Germinal center (tissue), 1 donor: ENCODE measurements at places on chromosomes 2 and 18.

DNA sequence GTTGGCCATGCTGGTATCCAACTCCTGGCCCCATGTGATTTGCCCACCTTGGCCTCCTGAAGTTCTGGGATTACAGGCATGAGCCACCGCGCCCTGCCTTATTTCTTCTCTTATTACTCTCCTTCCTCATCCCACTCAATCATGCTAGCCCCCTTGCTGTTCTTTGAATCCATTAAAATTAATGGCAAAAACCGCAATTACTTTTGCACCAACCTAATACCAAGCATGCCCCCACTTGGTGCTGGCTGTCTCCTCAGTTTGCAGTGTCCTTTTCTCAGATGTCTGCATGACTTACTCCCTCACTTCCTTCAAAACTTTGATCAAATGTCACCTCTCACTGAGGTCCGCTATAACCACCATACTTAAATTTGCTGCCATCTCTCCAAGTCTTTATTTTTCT is 34.6 kb downstream of the DYTN start:
- DNase-seq: no peak

DNA sequence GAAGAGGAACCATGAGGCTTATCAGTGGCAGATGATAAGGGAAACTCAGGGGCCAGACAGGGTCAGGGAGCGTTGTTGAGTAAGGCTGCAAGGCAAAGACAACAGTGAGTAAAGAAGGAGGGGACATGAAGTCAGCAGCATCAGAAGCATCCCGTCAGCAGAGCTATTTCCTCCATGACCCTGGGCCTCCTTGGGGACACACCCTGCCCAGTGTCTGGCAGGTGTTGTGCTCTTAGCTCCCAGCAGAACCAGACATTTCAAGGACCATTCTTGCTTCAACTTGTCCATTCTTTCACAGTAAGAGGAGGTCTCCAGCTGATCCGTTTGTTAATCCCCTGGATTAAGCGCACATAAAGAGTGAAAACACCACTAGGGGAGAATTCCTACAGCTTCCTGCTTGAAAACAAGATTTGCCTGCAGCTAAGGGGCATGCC is 88.7 kb upstream of the MEIS1 start:
- no peak for DNase-seq

DNA sequence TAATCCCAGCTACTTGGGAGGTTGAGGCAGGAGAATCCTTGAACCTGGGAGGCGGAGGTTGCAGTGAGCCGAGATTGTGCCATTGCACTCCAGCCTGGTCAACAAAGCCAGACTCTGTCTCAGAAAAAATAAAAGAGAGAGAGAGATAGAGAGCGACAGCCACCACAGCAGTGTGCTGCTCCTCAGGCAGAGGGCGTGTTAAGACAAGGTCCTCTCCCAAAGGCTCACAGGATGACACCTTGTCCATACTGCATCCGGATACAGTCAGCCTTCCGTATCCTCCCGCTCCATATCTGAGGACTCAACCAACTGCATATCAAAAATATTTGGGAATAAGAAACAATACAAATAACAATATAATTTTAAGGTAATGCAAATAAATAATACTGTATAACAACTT is 20.1 kb downstream of the ARL4C start:
- DNase-seq: no peak

GRCh38 chr2:57981083-57981768 is 65.4 kb upstream of the VRK2 start:
- no peak for DNase-seq

GRCh38 chr2:217085543-217085942 is 225.7 kb upstream of the TNP1 start:
- no peak for DNase-seq
